Brain microvascular endothelial cell (primary cell): ENCODE measurements at places on chromosomes 2 and 18.

- DNase-seq: no peak
Observed at GRCh38 chr2:203815541-203815898, 52.1 kb upstream of the CTLA4 start.

DNA sequence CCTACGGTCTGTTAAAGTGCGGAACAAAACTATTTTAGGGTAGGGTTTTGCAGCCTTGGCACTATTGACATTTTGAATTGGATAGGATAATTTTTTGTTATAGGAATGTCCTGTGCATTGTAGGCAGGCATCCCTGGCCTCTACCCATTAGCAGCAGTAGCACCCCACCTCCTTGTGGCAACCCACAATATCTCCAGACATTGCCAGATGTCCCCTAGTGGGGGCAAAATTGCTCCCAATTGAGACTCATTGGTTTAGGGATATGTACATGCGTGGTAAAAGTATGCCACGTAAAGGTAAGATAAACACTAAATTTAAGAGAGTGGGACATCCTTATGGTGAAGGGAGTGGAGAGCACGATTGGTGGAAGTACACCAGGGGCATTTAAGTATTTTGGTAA, 4.6 kb downstream of the MIB1 start:
- no peak for DNase-seq

DNA sequence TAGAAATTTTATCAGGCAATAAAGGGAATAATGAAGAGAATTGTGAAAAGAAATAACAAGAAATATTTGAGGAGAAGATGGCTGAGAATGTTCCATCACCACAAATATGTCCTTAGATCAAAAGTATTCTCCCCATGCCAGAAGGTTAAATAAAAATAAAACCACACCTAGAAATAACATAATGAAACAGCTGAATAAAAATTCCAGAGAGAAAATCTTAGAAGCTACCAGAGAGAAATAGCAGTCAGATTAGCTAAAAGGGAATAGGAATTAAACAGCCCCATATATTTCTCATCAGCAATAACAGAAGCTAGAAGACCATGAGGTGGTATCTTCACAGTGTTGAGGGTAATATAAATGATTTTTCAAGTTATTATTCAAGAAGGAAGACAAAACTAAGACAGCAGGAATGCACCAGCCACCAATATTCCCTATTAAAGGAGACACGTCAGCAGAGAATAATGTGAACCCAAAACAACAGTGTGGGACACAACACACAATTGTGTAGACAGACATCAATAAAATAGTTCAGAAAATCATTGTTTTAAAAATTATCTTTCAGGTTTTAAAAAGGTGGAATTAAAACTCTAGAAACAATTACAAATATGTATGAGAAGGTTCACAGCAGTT, 82.0 kb upstream of the NEDD4L start:
- DNase-seq: no peak

- no peak for DNase-seq
Observed at GRCh38 chr2:240467149-240467642, 31.7 kb downstream of the GPC1 start.

GRCh38 chr2:164954186-164954585, 1.1 kb downstream of the SLC38A11 start:
- DNase-seq: no peak

DNA sequence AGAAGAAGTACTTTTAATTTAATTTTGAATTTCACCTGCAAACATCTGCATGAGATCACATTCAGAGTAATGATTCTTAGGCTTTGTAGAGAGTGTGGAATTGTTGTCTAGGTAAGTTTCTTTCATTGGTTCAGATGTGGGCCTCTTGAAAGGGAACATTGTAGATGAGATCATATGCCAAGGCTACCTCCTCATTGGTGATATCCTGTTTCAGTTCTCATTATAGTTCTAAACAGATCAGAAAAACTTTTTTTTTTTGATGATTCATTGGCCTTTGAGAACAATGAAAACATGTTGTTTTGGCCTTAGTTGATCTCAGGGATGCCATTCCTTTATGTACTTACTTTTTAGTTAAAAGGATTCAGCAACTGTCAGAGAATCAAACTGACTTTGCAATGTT, 44.5 kb downstream of the EML6 start:
- peak; percentile 35 for DNase-seq

- no peak for DNase-seq
Observed at GRCh38 chr18:12520442-12520992, 112.8 kb downstream of the PRELID3A start.

GRCh38 chr2:134137182-134137611, 116.7 kb upstream of the MGAT5 start:
- DNase-seq: no peak

DNA sequence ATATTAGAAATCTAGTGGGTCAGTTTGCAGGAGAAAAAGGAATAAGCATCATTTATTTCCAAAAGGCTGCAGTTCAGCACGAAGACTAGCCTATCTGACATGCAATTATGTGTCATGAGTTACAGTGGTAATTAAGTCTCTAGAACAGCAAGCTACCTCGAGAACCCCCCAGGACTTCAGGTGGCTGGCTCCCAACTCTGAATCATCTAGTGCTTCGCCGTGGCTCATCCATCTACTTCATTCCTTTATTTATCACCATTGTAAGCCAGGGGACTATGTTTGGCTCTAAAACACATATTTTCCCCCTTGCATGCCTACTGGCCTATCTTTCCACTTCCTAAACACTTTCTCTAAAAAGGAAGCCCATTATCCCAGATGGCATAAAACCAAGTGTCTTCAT, 121.6 kb downstream of the TXNL1 start:
- no peak for DNase-seq

DNA sequence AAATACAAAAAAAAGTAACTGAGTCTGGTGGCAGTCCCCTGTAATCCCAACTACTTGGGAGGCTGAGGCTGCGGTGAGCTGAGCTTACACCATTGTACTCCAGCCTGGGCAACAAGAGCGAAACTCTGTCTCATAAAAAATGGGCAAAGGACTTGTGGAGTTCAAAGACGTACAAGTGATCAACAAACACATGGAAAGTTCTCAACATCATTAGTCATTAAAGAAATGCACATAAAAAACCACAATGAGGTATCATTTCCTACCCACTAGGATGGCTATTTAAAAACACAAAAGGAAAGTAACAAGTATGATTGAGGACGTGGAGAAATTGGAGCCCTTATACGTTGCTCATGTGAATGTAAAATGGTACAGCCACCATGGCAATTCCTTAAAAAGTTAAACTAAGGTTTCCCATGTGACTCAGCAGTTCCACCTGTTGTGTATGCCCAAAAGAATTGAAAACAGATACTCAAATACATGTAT, 52.3 kb downstream of the RAB10 start:
- peak; percentile 24 for DNase-seq

DNA sequence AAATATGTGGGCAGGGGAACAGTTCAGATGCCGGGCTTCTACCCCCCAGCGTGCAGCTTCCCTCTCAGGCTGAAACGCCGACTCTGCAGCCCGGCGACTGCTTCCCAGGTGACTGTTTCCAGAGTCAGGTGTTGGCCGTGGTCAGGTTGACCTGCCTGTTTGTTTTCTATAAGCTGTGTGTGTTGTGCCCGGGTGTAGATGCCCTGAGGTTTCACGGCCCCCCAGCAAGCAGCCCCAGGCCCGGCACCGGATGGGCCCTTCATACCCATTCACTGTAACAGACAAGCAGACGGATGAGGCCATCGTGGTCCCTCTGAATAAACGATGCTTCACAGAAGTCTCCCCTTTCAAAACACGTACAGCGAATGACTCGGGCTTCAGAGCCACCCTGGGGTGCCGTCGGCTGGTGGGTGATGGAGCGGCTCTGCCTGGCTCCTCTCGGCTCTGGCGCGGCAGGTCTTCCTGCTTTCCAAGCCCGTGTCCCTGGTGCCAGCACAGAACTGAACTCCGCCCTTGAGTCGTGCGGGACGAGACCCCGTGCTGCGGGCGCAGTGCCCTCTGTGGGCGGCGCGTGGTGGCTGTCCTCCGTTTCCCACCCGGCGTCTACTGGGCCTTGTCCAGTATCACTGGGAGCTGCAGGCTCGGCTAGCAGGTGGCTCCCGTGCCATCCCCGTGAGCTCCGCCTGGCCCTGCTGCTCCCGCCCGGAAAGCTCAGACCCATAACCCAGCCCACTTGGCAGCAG, 15.0 kb upstream of the KCNG2 start:
- DNase-seq: no peak

DNA sequence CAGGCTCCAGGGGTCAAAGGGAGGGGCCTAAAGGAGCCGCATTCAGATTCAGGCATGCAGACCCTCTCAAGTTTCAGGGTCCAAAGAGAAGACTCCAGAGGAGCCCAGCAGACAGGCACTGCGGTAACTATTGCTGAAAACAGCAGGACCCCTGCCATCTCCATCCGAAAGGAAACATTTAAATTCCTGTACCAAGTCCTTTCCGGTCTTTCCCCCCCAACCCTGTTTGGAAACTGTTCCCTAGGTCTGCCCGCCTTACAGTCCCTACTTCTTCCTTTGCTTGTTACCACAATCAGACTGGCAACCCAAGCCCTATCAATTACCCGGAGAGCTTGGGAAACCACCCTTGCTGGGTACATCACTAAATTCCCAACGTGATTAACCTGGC, 82.0 kb downstream of the DNMT3A start:
- no peak for DNase-seq

- no peak for DNase-seq
Observed at GRCh38 chr2:173580956-173581355, 226.3 kb downstream of the CDCA7 start.

- no peak for DNase-seq
Observed at GRCh38 chr2:1992280-1992679, 248.0 kb upstream of the PXDN start.

DNA sequence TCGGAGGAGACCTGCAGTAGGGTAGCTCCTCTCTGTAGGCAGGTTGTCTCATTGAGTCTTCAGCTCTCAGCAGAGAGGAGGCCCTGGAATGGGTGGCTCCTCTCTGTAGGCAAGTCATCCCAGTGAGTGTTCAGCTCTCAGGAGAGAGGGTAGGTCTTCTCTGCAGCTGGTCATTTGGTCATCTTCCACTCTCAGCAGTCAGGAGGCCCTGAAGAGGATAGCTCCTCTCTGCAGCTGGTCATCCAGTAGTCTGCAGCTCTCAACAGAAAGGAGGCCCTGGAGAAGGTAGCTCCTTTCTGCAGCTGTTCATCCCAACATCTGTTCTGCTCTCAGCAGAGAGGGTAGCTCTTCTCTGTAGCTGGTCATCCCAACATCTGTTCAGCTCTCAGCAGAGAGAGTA, 26.0 kb upstream of the RUFY4 start:
- no peak for DNase-seq

DNA sequence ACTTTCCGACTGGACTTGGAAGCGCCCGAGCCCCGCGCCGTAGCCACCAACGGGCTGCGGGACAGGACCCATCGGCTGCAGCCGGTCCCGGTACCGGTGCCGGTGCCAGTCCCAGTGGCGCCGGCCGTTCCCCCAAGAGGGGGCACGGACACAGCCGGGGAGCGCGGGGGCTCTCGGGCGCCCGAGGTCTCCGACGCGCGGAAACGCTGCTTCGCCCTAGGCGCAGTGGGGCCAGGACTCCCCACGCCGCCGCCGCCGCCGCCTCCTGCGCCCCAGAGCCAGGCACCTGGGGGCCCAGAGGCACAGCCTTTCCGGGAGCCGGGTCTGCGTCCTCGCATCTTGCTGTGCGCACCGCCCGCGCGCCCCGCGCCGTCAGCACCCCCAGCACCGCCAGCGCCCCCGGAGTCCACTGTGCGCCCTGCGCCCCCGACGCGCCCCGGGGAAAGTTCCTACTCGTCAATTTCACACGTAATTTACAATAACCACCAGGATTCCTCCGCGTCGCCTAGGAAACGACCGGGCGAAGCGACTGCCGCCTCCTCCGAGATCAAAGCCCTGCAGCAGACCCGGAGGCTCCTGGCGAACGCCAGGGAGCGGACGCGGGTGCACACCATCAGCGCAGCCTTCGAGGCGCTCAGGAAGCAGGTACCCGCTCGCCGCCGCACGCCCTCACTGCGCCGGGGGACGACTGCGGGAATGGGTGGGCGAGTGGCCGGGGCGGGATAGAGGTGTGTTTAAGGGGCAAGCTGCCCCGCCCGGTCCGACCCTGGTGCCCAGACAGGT, 713 bp downstream of the ATOH8 start:
- DNase-seq: no peak

GRCh38 chr2:18403921-18404522, 156.4 kb downstream of the RDH14 start:
- no peak for DNase-seq

GRCh38 chr2:134465228-134466105, 211.6 kb downstream of the MGAT5 start:
- DNase-seq: no peak

DNA sequence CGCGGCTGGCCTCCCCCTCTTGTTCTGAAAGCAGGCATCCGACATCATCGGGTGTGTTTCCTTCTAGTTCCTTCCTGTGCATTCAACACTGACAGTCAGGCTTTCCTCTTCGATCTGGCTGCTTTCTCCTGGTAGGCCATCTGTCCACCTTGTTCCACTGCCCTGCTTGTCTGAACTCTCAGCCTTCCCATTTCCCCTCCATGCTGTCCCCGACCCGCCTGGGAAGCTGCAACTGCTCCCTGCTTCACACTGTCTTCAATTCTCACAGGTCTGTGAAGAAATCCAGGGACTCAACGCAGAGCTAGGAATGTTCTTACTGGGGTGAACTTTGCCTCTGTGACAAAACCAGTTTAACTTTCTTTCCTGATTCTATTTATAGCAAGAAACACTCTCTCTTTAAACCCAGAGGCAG, 43.0 kb downstream of the KIF3C start:
- DNase-seq: no peak

DNA sequence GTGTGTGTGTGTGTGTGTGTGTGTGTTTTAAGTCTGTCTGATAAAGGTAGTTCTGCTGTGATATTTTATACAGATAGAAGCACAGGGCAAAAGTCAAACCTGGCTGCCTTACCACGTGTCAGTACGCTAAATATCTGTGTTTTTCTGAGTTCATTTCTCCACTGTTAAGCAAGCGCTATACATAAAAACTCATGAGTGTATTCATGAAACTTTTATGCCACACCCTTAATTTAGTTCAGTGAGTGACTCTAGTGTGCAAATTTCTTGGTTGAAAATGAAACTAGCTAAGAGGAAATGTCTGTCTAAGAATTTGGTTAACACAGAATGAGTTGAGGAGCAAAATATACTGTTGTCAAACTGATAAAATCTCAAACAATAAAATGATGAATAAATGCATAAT, 11.2 kb downstream of the CASP10 start:
- DNase-seq: no peak

GRCh38 chr18:14221689-14222088, 89.5 kb upstream of the ZNF519 start:
- no peak for DNase-seq

GRCh38 chr2:148802448-148803220, 72.4 kb upstream of the KIF5C start:
- no peak for DNase-seq

DNA sequence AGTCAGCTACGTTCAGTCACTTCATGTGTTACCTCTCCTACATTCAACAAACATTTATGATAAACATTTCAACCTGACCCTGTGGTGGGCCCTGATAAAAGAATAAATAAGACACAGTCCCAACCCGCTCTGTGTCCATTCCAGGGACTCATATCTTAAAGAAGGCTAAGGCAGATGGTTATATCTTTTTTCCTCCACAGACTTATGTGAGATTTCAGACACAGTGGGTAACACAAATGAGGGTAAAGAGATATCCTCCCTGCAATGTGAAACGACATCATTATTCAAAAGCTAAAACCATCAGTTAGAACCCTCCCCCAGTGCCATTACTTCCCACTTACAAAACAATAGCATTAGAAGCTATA, 11.1 kb upstream of the HNRNPLL start:
- no peak for DNase-seq

- DNase-seq: peak; percentile 67
Observed at GRCh38 chr2:157194097-157194688, 63.3 kb upstream of the GALNT5 start.
